ENCODE measurements at places on chromosomes 4 and X.

- no peak for DNase-seq
These were observed 361.4 kb downstream of the CBLL2 start for GRCh38 chrX:22634083-22634482.

GRCh38 chr4:88159229-88159725 is 838 bp upstream of the ABCG2 start:
- no peak for DNase-seq

DNA sequence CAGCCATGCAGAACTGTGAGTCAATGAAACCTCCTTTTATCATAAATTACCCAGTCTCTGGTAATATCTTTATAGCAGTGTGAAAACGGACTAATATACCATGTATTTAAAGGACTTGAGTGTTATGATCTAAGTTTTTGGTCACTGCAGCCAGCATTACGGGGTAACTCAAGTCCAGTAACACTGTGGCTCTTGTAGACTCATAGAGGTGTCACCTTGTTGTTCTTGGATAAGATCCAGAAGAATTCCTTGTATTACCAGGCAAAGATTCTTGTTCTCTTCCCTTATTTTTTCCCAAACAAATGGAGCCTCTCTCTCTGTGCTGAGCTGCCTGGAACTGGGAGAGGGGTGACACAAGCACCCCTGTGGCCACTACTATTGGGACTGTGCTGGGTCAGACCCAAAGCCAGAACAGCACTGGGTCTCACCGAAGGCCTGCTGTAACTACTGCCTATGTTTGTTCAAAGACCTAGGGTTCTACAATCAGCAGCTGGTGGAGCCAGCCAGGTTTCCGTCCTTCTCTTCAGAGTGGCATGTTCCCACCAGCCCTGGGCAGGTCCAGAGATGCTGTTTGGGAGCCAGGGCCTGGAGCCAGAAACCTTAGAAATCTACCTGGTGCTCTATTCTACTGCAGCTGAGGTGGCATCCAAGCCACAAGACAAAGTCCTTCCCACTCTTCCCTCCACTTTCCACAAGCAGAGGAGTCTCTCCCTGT is 43.7 kb upstream of the MED14 start:
- DNase-seq: no peak

- no peak for DNase-seq
These were observed 156.7 kb downstream of the TENT5D start for GRCh38 chrX:80576806-80577533.

- no peak for DNase-seq
These were observed 87.7 kb upstream of the AP1S2 start for GRCh38 chrX:15942307-15942706.

- DNase-seq: no peak
These were observed 27.9 kb upstream of the SLITRK4 start for GRCh38 chrX:143663755-143664154.

DNA sequence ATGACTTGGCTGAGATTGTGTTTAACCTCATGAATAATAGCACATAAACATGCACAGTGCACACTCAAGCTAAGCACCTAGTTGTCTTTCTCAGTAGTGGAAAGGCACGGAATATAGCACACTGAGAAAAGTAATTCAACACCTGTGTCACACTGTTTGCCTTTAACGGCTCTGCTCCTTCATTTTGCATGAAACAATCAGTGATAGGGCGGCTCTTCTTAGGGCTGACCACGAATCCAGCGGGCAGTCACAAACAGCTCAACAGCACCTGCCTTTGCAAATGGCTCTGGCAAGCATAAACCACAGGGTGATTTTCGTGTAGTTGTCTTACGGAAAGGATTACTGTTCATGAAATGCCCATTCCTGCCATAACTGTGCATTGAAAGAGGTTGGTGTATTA is 954.0 kb upstream of the TENM3 start:
- DNase-seq: no peak

DNA sequence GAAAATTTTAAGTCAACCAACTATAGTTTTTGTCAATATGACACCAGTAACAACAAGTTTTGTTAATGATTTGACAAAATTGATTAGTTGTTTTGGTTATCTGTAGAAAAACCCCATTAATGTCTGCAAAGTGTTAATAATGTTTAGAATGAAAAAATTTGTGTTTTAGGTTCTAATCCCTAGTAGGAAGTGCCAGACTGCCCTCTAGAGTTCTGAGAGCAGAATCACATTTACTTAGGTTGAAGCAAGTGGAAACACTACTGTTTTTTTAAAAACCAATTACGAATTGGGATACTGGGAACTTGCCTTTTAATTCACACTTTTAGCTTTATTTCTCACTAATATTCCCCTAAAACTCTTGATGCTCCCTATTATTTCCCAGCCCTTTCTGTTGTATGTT is 101.1 kb upstream of the CYLC1 start:
- no peak for DNase-seq

- no peak for DNase-seq
These were observed 5.5 kb upstream of the SYP start for GRCh38 chrX:49205443-49205842.

DNA sequence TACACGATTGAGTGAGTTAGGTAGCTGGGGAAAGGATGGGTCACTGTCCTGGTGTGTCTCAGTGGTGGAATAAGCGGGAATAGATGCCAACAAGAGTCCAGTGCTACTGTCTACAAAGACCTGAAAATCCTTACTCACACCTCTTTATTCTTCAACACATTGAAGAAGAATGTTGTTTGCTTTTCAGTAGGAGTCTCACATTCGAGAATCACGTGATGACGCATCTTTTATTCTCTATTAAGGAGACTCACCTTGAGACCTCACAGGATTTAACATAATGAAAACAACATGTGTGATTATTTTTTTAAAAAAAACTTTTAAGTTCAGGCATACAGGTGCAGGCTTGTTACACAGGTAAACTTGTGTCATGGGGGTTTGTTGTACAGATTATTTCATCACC is 75.2 kb downstream of the CD38 start:
- no peak for DNase-seq

DNA sequence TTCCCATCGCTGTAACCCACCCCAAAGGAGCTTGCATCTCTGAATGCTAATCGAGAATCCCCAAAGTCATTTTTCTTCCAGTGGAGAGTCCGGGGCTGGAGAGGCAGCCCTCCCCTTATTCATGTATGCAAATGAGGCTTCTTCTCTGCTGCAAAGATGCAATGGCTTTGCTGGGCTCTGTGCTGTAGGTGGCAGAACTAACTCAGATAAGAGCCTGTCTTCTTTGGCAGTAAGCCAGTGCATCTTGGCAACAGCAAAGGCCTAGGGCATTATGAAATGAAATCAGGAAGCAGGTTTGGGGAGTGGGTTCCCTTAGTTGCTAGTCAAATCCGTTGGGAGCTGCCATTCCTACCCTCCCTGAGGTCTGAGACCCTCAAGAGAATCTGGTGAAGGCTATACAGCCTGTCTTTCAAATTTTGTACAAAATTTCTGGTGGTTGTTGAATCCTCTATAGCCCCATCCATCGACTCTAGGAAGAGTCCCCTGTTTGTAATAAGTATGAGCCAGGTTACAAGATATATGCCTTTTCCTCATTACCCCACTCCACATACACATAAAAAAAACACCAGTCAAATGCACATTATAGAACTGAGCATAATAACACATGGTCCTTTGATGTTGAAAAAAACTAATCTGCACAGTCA is 290.6 kb upstream of the TAPT1 start:
- DNase-seq: no peak

DNA sequence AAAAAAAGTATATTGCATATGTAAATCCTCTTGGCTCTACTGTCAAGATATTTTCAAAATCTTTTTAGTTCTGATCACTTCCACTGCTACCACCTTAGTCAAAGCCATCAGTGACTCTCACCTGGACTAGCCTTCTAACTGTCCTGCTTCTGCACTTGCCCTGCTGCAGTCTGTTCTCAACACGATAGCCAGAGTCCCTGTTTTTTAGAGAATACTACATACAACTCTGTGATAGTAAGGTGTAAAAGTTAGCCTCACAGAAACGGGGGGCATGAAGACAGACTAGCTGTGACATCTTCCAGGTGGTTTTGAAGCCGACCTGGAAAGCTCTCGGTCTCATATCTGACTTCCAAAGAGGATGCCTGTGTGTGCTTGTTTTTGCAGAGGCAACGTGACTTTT is 24.7 kb downstream of the EIF2S3 start:
- no peak for DNase-seq

DNA sequence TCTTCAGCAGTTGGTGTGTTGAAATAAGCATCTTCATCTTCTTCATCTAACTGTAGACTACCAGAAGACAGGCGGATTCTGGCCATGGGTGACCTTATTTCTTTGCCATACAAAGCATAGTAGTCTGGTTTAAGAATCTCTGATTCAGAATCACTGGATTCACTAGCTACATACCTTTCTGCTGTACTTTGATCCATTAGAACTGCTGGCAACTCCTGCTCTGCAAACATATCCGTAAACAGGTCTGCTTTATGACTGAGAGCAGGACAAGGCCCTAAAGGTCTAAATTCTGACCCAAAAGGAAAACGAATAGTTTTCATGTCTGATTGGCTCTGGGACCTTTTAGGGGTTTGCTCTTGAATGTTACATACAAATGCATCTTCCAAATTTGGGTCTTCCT is 49.9 kb downstream of the FRMD7 start:
- no peak for DNase-seq

DNA sequence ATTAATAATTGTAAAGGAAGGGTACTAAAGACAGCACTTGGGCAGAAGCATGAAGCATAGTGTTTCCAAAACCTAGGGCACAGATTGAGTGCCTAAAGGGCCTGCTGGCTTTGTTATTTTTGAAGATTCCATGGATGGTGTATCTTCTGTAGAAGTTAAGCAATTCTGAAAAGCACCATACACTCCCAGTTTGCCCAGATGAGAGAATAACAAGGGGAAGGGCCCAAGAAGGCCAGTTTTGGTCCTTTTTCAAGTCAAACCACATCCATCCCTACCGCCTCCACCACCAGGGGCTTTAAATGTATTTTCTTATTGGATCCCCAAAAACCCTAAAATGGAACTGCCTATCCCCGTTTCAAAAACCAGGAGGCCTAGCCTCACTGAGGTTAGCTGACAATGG is 17.2 kb downstream of the SCARB2 start:
- DNase-seq: no peak

GRCh38 chr4:151809716-151810115 is 48.9 kb upstream of the GATB start:
- DNase-seq: no peak

- no peak for DNase-seq
These were observed 170.1 kb upstream of the ATOH1 start for GRCh38 chr4:93658443-93658842.

DNA sequence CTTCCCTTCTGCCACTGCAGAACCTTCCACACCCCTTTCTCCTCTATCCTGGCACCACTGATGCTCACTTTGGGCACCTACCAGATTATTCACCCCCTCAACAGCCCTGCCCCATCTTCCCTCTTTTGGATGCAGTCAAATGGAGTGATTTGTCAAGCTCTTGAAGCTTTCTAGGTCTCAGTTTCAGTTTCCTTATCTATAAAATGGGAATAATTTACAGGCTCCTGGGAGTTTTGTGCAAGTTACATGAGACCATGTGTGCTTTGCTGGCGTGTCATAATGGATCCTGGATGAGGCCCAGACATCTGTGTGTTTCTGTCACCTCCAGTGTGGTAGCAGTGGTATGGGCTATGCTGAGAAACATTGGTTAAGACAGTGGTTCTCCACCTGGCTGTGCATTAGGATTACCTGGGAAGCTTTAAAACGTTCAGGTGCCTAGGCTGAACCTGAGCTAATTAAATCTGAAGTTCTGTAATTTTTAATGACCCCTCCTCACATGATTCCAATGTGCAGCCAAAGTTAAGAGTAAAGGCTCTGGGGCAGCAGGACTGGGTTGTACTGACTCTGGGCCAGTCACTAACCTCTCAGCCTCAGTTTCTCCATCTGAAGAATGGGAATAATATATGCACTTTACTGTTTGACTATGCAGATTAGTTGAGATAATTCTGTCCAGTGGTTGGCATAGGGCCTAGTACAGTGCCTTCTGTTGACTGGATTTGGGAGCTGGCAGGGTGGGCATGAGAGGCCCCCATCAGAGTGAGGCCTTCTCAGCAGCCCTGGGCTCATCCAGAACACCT is 6.8 kb upstream of the MGST2 start:
- DNase-seq: no peak

- DNase-seq: peak; percentile 39
These were observed 36.3 kb downstream of the HTT-AS start for GRCh38 chr4:3037957-3038461.

GRCh38 chr4:111127841-111128240 is 505.0 kb upstream of the PITX2 start:
- DNase-seq: no peak

- no peak for DNase-seq
These were observed 5.2 kb downstream of the PCDH19 start for GRCh38 chrX:100404851-100405250.

GRCh38 chr4:139530833-139531427 is 25.1 kb downstream of the SETD7 start:
- peak; percentile 66 for DNase-seq

DNA sequence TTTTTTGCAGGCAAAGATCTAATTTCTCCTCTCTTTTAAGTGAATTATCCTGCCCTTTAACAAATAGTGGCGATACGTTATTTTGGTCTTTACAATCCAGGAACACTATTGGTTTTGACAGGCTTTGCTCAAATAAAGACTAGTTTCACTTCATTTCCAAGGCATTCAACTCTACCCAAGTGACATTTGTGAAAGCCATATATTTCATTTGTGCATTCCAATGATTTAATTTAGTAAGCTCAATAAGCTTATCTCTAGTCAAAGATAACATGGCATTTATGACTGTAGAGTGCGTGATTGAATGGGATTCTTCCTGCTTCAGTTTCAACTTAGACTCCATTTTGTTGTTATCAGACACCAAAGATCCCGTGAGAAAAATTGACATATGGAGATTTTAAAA is 959.8 kb downstream of the ADGRL3 start:
- DNase-seq: no peak

DNA sequence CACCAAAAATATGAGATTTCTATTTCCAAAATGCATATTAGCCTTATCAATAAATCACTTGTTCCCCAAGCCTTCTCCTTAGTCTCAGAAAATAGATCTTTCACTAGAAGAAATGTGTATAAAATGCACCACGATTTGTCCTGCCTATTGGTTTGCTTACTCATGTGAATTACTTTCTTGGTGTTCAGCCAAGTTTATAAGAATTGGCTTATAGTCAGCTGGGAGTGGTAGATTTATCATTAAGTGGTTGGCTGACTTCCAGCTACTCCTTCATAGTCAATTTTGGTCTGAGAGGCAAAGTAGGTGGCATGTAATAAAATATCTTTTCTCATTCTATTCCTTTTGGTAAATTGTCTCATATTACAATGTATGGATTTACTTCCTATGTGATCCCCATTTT is 1.3 kb downstream of the SULT1E1 start:
- DNase-seq: no peak

- DNase-seq: no peak
These were observed 8.1 kb downstream of the RTL5 start for GRCh38 chrX:72123471-72124185.

GRCh38 chrX:108439961-108440696 is 491 bp downstream of the COL4A5 start:
- no peak for DNase-seq

DNA sequence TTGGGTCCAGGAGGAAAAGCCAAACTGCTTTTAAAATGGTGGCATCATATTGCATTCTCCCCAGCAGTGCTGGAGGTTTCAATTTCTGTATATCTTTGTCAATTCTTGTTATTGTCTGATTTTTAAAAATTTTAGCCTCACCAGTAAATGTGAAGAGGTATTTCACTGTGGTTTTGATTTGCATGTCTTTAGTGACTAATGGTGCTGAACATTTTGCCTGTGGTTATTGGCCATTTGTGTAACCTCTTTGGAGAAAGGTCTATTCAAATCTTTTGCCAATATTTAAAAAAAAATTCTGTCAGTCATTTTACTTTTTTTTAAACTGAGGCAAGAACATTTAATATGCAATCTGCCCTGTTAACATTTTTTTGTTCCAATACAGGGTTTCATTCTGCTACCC is 322.1 kb downstream of the TLL1 start:
- no peak for DNase-seq

- no peak for DNase-seq
These were observed 60.8 kb upstream of the GRPEL1 start for GRCh38 chr4:7128644-7129043.
